ENCODE measurements at places on chromosomes 11 and 22.

DNA sequence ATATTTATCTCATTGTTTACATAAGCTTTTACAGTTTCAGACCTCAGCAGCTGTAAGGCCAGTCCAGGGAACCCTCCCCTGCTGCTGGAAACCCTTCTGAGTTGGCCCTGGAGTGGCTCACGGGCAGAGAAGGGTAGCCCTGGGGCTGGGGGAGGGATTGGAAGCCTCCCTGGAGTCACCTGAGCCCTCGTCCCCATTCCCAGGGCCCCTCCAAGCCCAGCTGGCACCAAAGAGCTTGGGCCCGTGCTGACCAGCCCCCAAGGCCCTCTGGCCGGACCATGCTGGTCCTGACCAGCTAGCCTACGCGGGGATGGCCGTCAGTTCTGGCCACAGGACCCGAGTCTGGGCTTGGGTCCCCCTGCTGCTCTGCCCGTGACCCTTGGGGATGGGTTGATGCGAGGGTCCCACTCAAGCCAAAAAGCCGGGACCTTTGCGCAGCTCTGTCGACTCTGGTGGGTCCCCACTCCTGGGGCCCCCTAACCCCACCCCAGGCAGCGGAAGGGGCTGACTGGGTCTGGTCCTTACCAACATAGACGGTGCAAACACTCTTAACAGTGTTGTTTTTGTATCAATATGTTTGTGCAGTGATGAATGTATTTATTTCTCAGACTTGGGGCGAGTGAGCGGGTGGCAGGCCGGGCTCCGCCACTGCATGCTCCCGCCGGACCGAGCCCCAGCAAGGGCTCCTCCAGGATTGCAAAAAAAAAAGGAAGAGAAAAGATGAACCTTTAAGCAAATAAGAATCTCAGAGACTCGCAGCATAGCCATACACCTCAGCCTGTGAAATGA lies 17.5 kb upstream of the TMEM191C start:
- DNase-seq = peak; percentile 46

- no peak for DNase-seq
These were observed 11.9 kb upstream of the SH3BP1 start for GRCh38 chr22:37627545-37627944.

DNA sequence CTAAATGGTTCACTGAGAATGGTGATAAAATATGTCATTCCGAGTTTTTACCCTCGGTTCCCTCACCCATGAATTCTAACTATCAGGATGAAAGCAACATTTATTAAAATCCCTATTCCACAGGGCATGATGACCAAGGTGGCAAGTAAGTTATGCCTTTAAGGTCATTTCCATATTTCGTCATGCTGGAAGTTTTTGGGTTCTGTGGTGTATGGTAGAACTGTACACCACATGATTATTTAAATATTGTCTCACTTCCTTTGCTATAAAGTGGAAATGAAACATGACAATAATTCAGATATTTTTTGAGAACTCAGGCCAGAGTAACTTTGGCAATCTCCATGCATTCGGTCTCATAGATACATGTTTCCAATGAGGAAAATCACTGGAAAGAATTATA lies 68.5 kb upstream of the CARD18 start:
- no peak for DNase-seq

- DNase-seq = no peak
These were observed 16.3 kb upstream of the GPR83 start for GRCh38 chr11:94417386-94417987.

GRCh38 chr11:65576867-65577755 lies 1.3 kb downstream of the EHBP1L1 start:
- DNase-seq = no peak

DNA sequence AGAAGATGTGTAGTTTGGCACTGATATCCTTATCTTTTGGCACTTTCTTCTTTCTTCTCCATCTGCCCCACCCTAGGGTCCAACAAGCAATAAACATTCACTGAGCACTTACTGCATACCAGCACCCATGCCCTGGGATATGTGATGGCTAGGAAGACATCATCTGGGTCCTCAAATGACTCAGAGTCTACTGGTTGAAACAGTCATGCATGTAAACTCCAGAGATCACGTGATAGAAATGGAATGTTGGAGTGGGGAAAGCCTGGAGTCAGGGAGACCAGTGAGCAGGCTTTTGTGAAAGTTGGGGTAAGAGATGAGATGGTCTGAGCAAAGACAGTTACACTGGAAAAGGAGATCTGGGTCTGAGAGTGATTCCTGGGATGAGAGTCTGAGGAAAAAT lies 724.9 kb upstream of the TENM4 start:
- DNase-seq = no peak

GRCh38 chr11:92675810-92676209 lies 293.6 kb upstream of the MTNR1B start:
- no peak for DNase-seq

- no peak for DNase-seq
These were observed 18.8 kb downstream of the PAK1 start for GRCh38 chr11:77454867-77455655.

DNA sequence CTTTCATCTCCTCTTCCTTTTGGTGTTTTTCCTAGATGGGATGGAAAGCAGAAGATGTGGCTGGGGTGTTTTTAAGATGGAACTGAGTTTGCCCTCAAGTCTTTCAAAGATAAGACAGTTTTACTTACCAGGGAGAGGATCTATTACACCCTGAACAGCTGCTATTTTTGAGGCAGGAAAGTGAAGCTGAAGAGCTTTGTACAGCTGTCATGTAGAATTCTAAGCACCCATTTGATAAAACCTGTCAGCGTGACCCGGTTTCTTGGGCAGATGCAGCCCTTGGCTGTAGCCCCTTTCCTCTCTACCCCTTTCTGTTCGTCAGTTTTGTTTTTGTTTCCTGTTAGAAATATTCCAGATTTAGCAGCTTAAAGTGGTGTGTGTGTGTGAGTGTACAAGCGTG lies 35.2 kb downstream of the FAT3 start:
- DNase-seq = no peak

DNA sequence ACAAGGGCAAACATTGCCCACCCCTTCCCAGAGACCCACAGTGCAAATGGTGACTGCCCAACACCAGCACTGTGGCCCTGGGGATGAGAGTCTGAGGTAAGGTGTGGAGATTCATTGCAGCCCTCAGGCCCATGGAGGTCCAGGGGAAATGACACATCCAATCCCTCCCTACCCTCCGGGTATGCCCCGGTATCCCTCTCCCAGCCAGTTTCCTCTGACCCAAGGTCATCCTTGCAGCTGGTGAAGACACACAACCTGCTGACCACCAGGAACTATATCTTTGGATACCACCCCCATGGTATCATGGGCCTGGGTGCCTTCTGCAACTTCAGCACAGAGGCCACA lies 18.9 kb upstream of the UVRAG start:
- DNase-seq = no peak

- no peak for DNase-seq
These were observed 70.1 kb upstream of the TENM4 start for GRCh38 chr11:79510960-79511359.

DNA sequence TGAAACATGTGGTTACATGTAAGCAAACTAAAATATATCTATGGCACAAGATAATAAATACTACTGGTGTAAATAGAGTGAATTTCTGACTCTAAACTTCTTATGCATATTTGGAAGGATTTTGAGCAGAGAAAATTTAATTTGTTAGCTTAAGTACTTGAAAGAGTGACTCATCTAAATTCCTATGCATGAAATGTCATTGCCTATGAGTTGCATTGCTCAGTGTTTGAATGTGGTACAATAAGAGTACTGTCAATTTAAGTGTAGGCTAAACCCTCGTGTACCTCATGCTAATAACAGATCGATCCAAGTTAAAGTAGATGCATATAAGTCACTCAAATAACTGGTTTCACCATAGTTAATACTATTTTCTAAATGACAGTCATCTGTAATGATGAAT lies 5.3 kb upstream of the CARD18 start:
- DNase-seq = no peak

GRCh38 chr11:13108416-13108815 lies 99.3 kb downstream of the RASSF10 start:
- DNase-seq = no peak

All from left forelimb (tissue), 1 donor.